ENCODE measurements at places on chromosomes 3 and 15.

- DNase-seq: no peak
Observed at GRCh38 chr3:131549340-131549739, 46.6 kb upstream of the MRPL3 start.

GRCh38 chr3:4752201-4753072, 226.8 kb upstream of the BHLHE40 start:
- no peak for DNase-seq

GRCh38 chr3:184734903-184735701, 23.2 kb upstream of the MAGEF1 start:
- DNase-seq: no peak

GRCh38 chr15:65329288-65329983, 25.0 kb downstream of the RNU5B-1 start:
- no peak for DNase-seq

- DNase-seq: no peak
Observed at GRCh38 chr3:161038725-161039124, 66.4 kb downstream of the B3GALNT1 start.

DNA sequence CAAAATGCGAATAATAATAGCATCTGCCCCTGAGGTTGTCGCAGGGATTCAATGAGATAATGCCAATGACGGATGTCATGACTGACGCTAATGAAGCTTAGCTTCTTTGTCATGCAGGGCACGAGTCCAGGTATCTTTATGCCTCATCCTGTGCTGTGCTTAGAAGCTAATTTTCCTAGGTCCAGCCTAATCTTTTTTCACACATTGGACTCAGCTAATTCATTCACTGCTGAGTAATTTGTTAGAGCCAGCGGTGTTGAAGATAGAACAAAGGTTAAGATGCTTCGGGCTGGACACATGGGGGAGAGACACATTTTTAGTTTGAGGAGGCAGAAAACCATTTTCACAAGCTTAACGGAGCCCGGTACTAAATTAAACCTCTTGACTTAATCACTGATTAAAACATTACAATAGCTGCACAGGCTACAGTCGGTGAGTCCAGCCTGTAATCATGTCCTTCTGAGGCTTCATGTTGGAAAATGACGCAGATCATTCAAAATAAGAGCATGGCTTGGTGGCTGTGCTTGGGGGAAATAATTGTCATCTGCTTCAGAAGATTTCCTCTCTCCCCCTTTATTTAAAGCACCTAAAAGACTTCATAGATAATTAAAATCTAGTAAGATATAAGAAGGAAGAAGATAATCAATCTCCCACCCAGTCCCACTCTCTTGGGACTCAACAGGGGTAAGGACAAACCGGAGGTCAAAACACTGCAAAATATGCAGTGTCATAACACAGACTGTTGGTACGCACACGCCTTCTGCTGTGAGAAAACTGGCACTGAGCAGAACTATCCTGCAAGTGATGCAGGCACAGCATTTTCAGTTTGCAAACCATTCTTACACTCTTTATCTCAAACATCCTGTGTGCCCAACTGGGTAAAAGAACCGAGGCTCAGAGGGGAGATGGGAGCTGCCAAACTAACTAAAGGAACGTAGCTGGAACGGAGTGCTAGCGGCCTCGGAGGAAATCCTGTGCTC, 3.3 kb upstream of the CCDC174 start:
- DNase-seq: no peak

DNA sequence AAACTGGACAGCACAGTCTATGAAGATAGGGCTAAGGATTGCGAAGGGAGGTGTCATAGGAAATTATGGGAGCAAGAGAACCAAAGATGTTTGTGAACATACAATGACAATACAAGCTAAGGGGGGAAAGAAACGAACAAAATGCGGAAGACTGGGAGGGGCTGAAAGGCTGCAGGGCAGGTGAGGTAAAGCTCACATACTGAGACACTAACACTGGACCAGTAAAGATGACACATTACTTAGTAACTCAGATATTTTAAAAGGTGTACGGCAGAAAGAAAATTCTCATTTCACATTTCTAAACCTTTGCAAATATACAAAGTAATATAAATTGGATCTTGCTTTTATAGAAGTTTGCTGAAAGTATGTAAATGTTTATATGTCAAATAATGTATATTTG, 10.1 kb downstream of the CLDND1 start:
- DNase-seq: no peak

- no peak for DNase-seq
Observed at GRCh38 chr3:124558991-124559845, 171.0 kb upstream of the UMPS start.

- no peak for DNase-seq
Observed at GRCh38 chr3:100697723-100698285, 11.5 kb upstream of the TFG start.

- DNase-seq: no peak
Observed at GRCh38 chr3:81041331-81041730, 720.1 kb downstream of the GBE1 start.

- DNase-seq: no peak
Observed at GRCh38 chr3:157103280-157103679, 56.7 kb downstream of the CCNL1 start.

- no peak for DNase-seq
Observed at GRCh38 chr3:179953993-179954870, 82.5 kb downstream of the PEX5L start.

- no peak for DNase-seq
Observed at GRCh38 chr15:59133929-59134427, 29.0 kb downstream of the CCNB2 start.

DNA sequence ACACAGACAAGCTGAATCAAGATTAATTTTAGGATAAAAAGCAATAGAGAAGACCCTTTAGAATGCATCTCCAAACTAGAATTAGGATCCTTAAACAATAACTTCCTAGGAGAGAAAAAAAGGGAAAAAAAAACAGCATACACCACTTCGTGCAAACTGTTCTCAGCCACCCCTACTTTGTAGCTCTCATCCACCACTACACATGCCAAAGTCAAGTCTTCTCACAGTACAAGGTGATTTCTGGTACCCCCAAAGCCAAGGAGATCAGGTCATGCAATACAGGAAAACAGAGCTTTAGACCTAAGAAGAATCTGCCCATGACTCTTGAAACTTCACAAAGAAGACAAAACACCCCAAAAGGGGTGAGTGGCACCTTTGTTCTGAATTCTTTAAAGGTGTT, 166.9 kb downstream of the SUCNR1 start:
- DNase-seq: no peak

GRCh38 chr15:38666865-38667510, 102.4 kb upstream of the RASGRP1 start:
- no peak for DNase-seq

DNA sequence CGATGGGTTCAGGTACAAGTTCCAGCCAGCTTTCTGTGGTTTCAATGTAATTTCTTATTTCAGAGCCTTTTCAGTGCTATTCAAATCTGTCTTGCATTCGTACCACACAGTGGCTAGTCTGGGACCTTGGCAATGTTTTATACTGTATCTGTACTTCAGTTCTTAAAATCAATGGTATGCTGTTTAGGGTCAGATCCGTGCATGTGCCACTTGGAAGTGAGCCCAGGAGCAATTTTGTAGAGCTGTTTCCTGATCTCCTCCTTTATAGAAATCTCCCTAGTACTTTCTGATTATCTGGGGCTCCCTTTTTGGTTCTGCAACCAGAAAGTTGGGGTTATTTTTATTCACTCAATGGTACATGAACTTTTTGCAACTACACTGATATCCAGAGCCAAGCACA, 59.5 kb upstream of the NDUFB4 start:
- no peak for DNase-seq

GRCh38 chr3:12999147-13000140, 73.8 kb downstream of the IQSEC1 start:
- DNase-seq: no peak

- no peak for DNase-seq
Observed at GRCh38 chr15:45810201-45810600, 175.4 kb downstream of the SQOR start.

DNA sequence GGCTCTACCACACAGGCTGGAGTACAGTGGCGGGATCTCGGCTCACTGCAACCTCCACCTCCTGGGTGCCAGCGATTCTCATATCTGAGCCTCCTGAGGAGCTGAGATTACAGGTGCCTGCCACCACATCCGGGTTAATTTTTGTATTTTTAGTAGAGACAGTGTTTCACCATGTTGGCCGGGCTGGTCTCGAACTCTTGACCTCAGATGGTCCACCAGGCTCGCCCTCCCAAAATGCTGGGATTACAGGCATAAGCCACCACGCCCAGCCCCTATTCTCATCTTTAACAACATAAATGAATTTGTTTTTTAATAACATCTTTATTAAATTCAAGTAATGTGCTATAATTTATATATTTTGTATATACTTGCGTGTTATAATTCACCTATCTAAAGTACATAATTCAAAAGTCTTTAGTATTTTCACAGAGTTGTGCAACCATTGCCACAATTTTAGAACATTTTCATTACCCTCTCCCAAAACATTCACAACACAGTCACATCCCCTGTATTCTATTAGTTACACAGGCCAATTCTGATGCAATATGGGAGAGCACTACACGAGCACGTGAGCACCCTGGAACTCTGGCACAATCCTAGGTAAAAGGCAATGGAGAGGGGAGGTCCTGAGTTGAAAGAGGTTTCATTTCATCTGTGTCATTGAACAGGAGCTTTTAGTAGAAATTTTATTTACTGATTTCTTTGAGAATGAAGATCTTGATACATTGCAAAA, 21.2 kb upstream of the MTMR14 start:
- DNase-seq: no peak

DNA sequence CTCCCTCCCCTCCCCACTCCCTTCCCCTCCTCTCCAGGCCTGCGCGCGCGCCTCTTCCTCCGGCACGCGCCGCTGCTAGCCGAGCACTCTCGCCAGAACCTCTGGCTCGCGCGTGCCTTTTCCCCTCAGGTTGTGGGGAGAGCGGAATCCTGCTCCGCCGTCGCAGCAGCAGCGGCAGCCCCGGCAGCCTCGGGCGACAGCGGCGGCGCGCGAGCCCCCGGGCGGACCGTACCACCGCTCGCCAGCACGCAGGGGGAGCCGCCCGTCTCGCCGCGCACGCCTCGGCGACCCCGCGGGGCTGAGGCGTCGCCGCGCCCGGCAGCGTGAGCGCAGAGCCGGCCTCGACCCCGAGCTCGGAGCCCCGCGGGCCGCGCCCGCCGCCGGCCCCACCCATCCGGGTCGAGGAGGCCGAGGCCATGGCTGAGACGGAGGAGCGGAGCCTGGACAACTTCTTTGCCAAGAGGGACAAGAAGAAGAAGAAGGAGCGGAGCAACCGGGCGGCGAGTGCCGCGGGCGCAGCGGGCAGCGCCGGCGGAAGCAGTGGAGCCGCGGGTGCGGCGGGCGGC, at the start of gene CDV3:
CDV3 (plus strand) TSS at position 58 of the 566 bp plus-strand sequence; CDS start at position 417, 359 bp downstream.
- DNase-seq: no peak

- no peak for DNase-seq
Observed at GRCh38 chr15:76991048-76991447, 3.9 kb upstream of the PSTPIP1 start.

DNA sequence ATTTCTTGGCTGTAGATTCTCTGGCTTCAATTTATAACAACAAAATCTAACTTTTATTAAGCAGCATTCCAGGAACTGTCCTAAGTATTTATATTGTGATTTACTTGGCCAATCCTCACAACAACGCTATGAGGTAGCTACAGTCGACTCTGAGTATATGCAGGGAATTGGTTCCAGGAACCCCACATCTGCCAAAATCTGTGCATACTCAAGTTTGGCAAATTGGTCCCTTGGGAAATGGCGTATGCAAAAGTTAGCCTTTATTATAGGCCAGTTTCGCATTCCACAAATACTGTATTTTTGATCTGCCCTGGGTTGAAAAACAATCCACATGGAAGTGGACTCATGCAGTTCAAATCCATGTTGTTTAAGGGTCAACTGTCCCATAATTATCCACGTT, 53.9 kb downstream of the RAP2B start:
- DNase-seq: no peak

DNA sequence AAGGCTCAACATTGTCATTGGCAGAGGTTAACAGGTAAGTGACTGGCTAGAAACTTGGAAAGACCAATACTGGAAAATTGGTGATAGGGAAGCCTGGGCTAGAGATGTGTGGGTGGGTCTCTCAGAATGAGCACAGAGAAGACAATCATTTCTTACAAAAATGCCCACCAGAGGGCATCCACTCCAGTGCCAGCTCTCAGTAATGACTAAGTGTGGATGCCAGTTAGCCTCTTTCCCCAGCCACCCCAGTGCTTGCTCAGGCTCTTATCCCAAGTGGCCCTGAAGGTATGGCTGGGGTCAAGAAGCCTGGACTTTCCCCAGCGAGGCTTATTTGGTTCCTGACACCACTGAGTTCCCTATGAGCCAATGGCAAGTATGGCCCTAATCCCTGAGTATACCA, 115.9 kb upstream of the ST8SIA2 start:
- DNase-seq: no peak

- DNase-seq: no peak
Observed at GRCh38 chr3:88595026-88595425, 445.3 kb downstream of the C3orf38 start.

DNA sequence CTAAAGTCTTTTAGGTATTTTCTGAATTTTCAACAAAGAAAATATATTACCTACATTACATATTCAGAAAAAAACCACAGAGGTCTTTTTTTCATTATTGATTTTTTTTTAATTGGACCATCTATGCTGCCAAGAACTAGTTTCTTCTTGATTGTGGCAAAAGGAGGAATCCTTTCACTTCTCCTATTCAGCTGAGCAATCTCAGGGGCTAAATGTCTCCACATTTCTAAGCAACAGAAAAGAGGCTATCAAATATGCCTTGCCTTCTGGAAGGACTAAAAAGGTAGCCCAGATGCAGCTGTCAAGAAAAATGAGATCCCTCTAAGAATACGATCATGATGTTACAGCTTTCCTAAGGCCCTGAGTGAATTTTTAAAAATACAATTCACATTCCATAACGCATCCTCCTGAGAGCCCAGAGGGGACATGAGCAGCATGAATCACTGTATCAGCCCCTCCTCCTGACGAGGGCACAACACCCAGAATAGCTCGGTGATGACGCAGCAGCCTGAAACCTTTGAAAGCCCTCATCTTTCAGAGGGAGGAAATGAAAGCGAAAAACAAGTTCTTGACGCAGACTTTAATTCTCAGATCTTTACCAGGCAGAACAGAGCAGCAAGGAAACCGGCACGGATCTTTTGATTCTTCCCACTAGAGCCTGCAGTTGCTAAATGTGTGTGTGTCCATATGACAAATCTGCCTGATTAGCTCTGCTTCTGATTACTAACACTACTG, 24.6 kb downstream of the RUBCN start:
- peak; percentile 77 for DNase-seq

GRCh38 chr3:149207475-149207874, 14.2 kb downstream of the CP start:
- no peak for DNase-seq
